Spinal cord (tissue), 10 donors: ENCODE measurements at places on chromosomes 3 and 15. TPM values are rescaled to one million over a fixed set of nuclear protein-coding genes. Genes with fewer than 3 reads are reported as not detected.

GRCh38 chr3:135490219-135490915 lies 475.2 kb upstream of the PPP2R3A start:
- no peak for DNase-seq

GRCh38 chr3:12541625-12542024 lies 3.7 kb downstream of the MKRN2OS start:
- no peak for DNase-seq

SH3BP5 gene
- 56.3 TPM for total RNA-seq

- DNase-seq, result peak; percentile 77
These were observed 24.7 kb upstream of the TM2D3 start for GRCh38 chr15:101676921-101677329.

SLC24A5 gene
- 1.2 TPM for total RNA-seq

DNA sequence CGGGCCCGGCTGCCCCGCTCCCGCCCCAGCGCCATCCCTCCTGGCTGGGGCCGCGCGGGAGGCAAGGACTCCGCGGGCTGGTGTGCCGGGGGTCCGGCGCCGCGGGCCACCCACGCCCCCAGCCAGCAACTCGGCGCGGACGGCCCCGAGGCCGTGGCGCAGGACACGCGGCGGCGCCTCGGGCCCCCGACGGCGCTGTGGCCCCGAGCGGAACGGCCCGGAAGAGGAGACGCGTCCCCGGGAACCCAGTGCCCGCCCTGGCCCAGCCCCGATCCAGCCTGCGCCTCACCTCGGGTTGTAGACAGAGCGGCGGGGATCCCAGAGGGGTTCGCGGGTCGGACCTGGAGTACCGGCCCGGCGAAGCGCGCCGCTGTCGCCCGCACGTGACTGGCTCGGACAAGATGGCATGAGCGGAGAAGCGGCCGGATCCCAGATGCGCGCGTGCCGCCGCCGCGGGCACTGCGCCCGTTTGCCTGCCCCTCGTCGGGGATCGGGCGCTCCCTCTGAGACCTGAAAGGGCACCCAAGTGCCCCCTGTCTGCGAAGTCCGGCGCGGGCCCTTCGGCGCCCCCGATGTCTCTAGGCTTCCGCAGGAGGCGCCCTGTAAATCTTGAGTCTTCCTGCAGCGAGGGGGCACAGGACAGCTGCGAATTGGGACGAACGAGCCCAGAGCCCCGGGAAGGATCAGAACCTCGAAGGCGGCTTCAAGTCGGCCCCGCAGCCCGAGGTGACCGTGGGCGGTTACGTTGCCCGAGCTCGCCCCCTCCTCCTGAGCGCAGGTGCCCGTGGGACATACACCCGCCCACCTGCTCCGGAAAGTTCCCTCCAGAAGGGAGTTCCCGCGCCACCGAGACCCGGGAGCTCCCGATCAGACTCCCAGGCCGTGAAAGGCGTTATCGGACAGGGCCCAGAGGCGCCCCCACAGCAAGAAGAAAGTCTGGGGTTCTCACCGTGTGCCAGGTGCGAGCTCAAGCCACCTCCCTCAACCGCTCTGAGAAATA lies 598 bp upstream of the SFMBT1 start:
- DNase-seq, result peak; percentile 13

- no peak for DNase-seq
These were observed 326.2 kb downstream of the CTNNB1 start for GRCh38 chr3:41525303-41526064.

ARNT2 gene
- 78.6 TPM for total RNA-seq

ASB14 gene
- total RNA-seq, result 0.59 TPM

GRCh38 chr3:64188810-64189560 lies 36.3 kb downstream of the PRICKLE2 start:
- no peak for DNase-seq

DNA sequence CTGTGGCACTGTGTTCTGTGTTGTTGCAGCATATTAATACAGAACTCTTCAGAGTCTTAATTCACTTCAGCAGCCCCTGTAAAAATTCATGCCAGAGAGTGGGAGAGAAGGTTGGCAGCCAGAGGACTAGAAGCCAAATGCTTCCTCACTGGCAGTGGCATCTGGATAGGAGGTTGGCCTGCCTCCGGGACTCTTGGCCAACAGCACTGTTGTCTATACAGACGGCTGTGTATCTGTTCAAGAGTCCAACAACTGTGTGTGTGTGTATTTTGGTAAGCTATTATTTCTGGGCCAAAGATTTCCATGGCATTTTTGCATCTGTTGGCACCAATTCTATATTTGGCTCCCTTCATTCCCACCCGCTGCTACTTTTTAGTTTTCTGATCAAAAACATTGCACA lies 156.0 kb upstream of the SOX2 start:
- peak; percentile 51 for DNase-seq

DNA sequence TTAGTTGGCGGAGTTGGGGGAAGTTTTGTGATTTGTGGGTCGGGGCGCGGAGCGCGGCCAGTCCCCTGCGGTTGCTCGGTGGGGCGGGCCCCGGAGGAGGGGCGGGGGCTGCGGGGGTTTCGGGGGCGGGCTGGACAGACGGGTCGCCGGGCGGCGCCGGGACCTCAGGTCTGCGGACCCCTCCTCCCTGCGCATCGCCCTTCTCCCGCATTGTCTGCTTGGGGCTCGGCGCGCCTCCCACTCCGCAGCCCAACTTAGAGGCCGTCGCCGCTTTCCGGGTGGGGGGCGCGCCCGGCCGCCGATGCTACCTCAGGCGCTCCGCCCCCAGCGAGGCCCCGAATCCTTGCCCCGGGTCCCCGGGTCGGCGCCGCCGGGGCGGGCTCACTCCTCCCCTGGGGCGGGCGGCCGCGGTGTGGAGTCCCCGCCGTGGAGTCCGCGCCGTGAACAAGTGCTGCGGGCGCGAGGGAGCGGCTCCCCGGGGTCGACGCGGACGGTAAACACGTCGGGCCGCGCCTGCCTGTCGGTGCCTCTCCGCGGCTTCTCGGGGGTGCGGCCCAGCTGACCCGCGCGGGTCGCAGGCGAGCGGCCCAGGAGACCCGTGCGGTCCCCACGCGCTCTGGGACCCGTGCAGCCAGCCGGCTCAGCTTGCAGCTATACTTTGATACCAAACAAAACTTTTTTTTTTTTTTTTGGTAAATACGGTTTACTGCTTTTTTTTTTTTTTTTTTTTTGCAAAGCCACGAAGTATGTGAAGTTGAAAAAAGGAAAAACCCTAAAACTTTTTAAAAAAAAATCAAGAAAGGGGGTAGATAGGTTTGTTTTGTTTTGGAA lies 624 bp downstream of the AKAP13 start:
- no peak for DNase-seq

CHDH gene
- total RNA-seq, result 3.2 TPM

DNA sequence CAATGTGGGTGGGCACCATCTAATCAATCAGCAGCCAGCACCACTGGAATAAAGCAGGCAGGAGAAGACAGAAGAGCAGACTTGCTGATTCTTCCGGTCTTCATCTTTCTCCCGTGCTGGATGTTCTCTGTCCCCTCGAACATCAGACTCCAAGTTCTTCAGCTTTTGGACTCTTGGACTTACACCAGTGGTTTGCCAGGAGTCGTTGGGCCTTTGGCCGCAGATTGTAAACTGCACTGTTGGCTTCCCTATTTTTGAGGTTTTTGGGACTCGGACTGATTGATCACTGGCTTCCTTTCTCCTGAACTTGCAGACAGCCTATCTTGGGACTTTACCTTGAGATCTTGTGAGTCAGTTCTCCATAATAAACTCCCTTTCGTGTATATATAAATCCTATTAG lies 292.8 kb downstream of the BCHE start:
- DNase-seq, result no peak

DNA sequence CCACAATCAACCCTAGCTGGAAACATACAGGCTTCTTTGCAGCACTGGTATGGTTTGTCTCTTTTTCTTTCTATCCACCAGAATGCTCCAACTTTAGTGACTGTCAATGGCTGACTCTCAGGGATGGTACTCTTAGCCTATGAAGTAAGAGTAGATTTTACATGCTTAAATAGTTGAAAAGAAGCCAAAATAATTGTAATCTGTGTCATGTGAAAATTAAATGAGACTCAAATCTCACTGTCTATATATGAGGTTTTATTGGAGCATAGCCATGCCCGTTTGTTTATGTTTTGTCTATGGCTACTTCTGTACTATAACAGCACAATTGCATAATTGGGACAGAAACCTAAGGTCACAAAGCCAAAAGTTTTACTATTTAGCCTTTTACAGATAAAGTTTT lies 29.1 kb upstream of the PDZRN3 start:
- DNase-seq, result no peak

DNA sequence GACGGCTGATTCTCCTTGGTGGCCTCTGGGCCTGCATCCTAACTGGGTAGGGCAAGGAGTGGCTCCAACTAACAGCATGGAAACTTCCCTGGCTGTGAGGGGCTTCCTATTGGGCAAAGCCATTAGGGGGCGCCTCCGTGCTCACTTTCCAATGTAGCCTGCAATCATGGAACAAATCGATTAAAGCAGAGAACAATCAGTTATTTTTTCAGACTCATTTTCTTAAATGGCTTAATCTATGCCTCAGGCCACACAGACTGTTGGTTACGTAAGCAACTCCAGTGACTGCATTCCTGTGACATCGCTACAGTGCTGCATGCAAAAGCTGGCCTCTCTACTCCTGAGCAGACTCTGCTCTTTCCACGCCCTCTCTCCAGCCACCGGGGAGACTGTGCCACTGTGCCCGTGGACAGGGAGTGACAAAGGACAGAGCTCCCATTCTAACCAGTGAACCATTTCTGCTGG lies 278.9 kb downstream of the KLF13 start:
- no peak for DNase-seq

DNA sequence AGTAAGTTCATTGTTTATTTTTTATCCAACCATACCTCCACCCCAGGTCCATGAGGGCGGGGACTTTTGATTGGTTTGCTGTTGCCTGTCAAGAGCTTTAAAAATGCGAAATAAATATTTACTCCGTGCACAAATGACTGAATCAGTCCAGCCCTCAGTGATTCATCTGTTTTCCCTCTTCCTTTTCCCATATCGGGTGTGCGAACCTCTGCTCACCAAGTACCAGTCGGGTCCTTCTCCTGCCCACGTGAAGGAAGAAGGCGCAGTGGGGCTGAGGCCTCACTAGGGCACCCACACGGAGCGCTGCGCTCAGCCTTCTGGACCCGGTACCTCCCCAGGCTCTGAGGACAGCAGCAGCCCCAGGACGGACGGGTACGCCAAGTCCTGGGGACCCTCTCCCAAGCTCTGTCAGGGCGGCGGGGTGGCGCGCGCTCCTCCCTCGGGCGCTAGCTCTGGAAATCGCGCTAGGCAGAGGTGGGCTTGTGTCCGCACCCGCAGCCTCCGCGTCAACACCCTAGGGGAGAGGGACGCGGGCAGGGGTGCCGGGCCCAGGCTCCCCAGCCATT lies 70.5 kb upstream of the EPHB3 start:
- no peak for DNase-seq

DNA sequence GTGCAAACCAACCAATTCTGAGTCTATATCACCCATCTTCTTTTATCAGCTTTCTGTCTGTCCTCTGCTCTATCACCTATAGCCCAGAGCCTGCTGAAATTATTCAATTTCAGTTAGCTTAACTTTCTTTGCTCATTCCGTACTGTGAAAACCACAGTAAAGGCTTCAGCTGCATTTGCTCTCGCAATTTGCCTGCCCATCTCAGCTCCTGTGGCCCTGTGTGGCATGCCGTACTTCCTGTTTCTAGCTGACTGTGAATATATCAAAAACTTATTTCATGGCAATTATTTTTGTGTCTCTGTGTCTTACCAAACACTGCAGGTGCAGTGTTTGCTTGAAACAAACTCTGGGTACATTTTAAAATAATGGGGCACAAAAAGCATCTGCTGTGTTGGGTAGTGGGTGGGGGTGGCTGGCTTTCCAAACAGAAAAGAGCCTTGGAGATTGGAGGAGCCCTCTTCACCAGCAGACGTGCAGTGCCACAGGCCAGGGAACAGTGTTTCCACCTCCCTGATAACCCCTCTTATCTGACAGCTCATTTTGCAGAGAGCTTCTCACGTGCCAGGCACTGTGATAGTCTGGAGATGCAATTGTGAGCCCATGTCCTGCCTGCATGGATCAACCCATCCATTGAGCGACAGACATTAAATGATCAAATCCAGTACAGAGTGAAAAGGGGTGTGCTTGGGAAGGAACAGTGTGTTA lies 45.2 kb downstream of the GASK1A start:
- no peak for DNase-seq

DNA sequence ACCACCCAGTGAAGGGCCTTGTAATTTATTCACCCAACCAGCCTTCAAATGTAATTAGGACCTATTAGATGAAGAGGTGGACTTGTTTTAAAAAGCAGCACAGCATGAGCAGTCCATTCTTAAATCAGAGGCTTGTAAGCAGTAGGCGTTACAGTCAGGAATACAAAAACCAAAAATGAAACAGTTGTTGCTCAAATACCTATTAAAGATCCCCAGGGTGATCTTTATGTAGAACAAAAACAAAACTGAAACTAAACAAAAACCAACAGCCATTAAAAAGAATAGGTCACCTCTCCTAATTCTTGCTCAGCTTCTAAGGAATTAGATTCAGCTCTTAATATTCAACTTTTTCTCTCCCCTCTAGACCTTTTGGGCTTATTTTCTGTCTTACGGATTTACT lies 104.9 kb upstream of the ST8SIA2 start:
- DNase-seq, result no peak

- DNase-seq, result no peak
These were observed 13.5 kb downstream of the UBAP1L start for GRCh38 chr15:65101411-65101890.

- no peak for DNase-seq
These were observed 224.4 kb upstream of the ATP11B start for GRCh38 chr3:182568876-182569275.

- DNase-seq, result no peak
These were observed 913 bp upstream of the SCN5A start for GRCh38 chr3:38650248-38650951.

DNA sequence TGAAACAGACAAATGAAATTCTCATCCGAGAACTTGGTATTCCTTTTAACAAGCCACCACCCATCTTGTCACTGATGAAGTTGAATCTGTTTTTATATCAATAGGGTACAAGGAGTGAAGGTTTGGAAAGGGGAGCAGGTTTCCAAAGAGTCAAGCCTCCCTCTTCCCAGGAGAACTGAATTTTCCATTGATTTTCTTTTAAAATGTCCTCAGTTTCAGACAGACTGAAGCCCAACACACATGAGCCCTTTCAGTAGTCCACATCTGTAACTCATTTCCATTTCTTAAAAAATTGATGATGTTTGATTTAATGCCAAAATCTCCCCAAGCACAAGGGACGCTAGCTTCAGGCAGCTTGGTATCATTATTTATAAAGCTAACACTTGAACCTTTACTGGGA lies 187.7 kb downstream of the FOXB1 start:
- no peak for DNase-seq
